ENCODE measurements at places on chromosomes 4 and X.

- DNase-seq = no peak
Observed at GRCh38 chr4:98505992-98506391, 152.4 kb downstream of the TSPAN5 start.

DNA sequence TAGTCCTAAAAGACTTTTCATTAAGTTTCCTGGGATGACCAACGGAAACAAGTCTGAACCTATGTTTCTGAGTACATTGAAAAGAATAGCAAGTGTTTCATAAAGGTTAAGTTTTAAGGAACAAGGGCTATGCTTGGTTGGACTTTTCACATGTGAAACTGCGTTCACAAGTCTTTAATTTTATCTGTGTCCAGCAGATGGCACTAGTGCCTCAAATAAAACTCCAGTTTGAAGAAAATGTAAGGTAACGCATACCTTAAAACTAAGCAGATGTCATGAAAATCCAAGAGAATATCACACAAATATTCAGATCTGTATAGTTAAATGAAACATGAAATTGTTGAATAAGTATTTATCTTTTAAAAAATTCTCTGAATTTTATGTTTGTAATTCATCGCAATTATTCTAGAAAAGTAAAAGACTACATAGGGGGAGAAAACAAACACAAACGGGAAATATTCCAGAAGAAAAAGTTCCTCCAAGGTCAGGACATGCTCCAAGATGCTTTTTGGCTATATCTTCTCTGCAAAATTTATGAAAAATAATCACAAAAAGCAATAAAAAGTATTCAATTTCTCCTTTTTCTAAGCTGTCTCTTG is 89.6 kb upstream of the MAD2L1 start:
- DNase-seq = no peak

- no peak for DNase-seq
Observed at GRCh38 chr4:123522081-123522480, 125.5 kb downstream of the SPRY1 start.

GRCh38 chr4:84647312-84647884 is 64.5 kb downstream of the CDS1 start:
- DNase-seq = no peak
